ENCODE measurements at places on chromosomes 5 and 9. TPM values are rescaled to one million over a fixed set of nuclear protein-coding genes. Genes with fewer than 3 reads are reported as not detected.

GRCh38 chr5:75668445-75668844 lies 48.8 kb downstream of the POC5 start:
- DNase-seq = no peak

CXXC5 gene
- 33.4 TPM for total RNA-seq

DNA sequence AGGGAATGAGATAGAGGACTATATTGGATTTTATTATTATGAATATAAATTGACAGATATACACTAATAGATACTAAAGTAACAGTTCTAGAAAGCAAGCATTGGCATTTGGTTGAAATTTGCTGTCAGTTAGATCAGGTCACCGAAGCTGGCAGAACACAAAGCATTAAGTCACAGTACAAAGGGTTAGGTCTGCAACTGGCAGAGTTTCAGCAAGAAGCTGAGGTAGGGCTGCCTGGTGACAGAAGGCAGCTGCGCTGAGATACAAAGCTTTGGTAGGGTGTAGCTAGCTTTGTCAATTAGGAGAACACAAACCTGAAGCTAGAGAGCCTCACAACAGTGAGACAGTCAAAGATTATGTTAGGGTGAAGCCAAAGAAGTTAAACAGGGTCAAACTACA lies 6.3 kb upstream of the CSNK1G3 start:
- no peak for DNase-seq

TLE1 gene
- total RNA-seq = 15.0 TPM

CKMT2 gene
- 839 TPM for total RNA-seq

All from left cardiac atrium (tissue), 4 donors.